ENCODE measurements at places on chromosomes 12 and 14. TPM values are rescaled to one million over a fixed set of nuclear protein-coding genes. Genes with fewer than 3 reads are reported as not detected.

DNA sequence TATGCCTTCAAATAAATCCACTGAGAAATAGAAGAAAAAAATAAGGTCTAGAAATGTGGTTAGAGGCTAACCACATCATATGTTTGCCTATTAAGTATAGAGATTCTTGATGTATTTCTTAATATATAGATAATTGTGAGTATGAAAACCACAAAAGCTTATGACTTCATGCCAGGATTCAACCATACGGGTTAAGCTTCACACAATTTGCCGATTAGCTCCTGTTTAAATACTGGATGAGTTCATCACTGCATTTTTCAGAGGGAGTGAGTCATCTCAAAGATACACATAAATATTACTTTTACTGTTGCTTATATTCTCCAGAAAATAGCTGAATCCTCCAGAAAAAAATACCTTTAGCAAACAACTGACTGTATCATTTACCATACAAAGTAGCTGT is 79.6 kb downstream of the RPL10L start:
- no peaks in the 10 kb centered on the region for H3K36me3 ChIP-seq
- DNase-seq: no peak
- H3K4me1 ChIP-seq: peaks cover 32% of the 10 kb centered on the region
- H3K4me3 ChIP-seq: no peak overlapping the region
- peaks cover 3% of the 10 kb centered on the region for H3K27me3 ChIP-seq
- no peak overlapping the region for H3K27ac ChIP-seq

- H3K4me1 ChIP-seq: peaks cover 20% of the 10 kb centered on the region
- H3K27ac ChIP-seq: peak overlapping the region; percentile 58
- H3K4me3 ChIP-seq: peak overlapping the region; percentile 68
- no peaks in the 10 kb centered on the region for H3K27me3 ChIP-seq
- H3K36me3 ChIP-seq: peaks cover 3% of the 10 kb centered on the region
- DNase-seq: peak; percentile 88
Observed at GRCh38 chr14:103606963-103607668, 21.9 kb upstream of the KLC1 start.

- peak overlapping the region; percentile 98 for H3K4me3 ChIP-seq
- DNase-seq: no peak
- peaks cover 18% of the 10 kb centered on the region for H3K4me1 ChIP-seq
- peak overlapping the region; percentile 99 for H3K27ac ChIP-seq
Observed at GRCh38 chr14:101948666-101949216, 15.6 kb upstream of the DYNC1H1 start.

GRCh38 chr12:55700255-55701018 is 7.3 kb downstream of the ITGA7 start:
- H3K4me3 ChIP-seq: no peak overlapping the region
- H3K36me3 ChIP-seq: no peaks in the 10 kb centered on the region
- H3K4me1 ChIP-seq: peaks cover 1% of the 10 kb centered on the region
- no peak overlapping the region for H3K27ac ChIP-seq
- no peak for DNase-seq

DNA sequence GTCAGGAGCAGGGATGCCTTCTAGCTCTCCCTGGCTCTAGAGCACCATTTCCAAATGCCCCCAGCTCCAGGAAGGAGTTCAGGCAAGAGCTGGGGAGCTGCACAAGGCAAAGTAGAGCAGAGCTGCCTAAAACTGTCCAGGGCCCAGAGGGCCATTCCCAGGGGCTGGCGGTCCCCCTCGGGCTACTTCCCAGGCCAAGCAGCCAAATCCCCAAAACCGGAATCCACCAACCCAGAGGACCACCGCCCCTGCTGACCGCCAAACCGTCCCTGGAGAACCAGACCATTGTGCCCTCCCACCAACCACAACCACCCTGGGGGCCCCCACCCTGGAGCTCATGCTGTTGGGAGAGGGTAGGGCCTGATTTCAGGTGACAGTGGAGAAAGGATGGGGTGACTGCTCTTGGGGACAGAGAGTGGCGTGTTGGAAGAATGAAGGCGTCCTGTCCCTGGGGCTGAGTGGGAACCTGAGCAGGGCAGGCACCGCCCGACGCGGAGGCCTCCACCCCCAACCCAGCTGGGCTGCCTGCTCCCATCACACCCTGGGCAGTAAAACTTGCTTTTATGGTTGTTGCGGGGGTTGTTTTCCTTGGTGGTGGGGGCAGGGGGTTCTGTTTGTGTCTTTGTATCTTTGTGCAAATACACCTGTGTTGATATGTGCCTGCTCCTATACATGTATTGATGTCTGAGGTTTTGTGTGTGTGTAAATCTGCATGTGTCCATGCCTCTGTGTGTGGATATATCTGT is 24.0 kb upstream of the KRT78 start:
- DNase-seq: no peak
- H3K27me3 ChIP-seq: no peaks in the 10 kb centered on the region
- H3K36me3 ChIP-seq: no peaks in the 10 kb centered on the region
- H3K4me3 ChIP-seq: no peak overlapping the region
- H3K4me1 ChIP-seq: peaks cover 66% of the 10 kb centered on the region

GRCh38 chr12:64219145-64219544 is 3.0 kb downstream of the KICS2 start:
- no peak for DNase-seq
- H3K27me3 ChIP-seq: no peaks in the 10 kb centered on the region
- no peak overlapping the region for H3K27ac ChIP-seq
- H3K4me3 ChIP-seq: no peak overlapping the region
- peaks cover 10% of the 10 kb centered on the region for H3K4me1 ChIP-seq

GRCh38 chr12:131755305-131756113 is 44.6 kb downstream of the SFSWAP start:
- no peak overlapping the region for H3K4me3 ChIP-seq
- no peak overlapping the region for H3K27ac ChIP-seq
- peaks cover 3% of the 10 kb centered on the region for H3K4me1 ChIP-seq
- DNase-seq: no peak

- no peak overlapping the region for H3K4me3 ChIP-seq
- no peak overlapping the region for H3K27ac ChIP-seq
- peaks cover 20% of the 10 kb centered on the region for H3K36me3 ChIP-seq
- DNase-seq: no peak
- no peaks in the 10 kb centered on the region for H3K4me1 ChIP-seq
- no peaks in the 10 kb centered on the region for H3K27me3 ChIP-seq
Observed at GRCh38 chr14:73997944-73998447, 21.1 kb downstream of the ENTPD5 start.

- no peaks in the 10 kb centered on the region for H3K4me1 ChIP-seq
- no peak overlapping the region for H3K4me3 ChIP-seq
- H3K27me3 ChIP-seq: no peaks in the 10 kb centered on the region
- no peak for DNase-seq
- peaks cover 5% of the 10 kb centered on the region for H3K36me3 ChIP-seq
- H3K27ac ChIP-seq: no peak overlapping the region
Observed at GRCh38 chr12:93476555-93476954, 9.2 kb downstream of the MRPL42 start.

Gene SLC38A4
- total RNA-seq: 11.4 TPM

Gene BHLHE41
- 1.1 TPM for total RNA-seq

Gene CPM
- total RNA-seq: 1.0 TPM

Gene DAO
- total RNA-seq: not detected
